ENCODE measurements at places on chromosomes 2 and 18.

DNA sequence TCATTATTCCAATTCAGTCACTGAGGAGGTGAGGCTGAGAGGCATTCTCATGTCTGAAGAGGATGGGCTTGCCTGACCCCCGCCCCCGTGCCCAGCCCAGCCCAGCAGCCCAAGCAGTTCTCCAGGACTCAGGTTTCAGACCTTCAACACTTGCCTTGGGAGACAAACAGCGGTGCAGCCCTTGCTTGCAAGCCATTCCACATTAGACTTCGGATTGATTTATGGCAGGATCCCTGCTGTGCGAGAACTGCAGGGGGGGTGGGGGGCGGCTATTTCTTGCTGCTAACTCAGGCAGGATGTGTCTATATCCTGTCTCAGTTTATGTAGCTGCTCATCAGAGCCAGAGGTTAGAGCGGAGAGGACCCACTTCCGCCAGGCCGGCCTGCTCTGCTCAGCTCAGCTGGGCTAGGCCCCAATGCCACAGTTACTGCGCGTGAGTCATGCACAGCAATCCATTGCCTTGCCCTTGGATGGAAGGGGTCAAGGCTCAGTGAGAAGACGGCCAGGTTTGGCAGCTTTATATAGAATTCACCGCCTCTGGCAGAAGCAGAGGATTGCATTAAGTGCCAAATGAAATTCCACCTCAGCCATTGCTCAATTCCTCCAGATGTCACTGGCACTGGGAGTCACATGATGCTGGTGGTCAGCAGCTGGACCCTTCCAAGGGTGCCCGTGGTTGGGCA is 1.8 kb downstream of the GYPC start:
- DNase-seq, result peak; percentile 76

GRCh38 chr2:20349513-20349921 is 1.1 kb downstream of the PUM2 start:
- DNase-seq, result no peak

DNA sequence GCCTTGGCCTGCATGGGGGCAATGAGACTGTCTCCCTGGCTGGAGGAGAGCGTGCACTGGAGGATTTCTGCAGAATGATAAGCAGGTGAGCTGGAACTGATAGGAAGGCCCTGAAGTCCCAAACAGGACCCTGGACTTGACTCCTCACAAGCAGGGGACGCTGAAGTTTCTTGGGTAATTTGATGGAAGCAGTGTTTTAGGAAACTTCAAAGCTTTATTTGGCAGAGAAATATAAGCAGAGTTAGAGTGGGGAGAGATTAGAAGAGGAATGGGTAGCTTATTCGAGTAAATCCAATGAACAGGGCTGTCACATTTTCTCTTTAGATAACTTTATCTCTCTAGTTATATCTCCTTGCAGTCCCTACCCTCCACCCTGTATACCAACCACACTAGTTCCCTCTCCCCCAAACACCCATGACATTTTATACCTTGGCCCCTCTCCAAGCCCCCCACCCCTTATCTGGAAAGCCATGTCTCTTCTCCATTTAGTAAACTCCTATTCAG is 73.6 kb upstream of the IGFBP5 start:
- no peak for DNase-seq

DNA sequence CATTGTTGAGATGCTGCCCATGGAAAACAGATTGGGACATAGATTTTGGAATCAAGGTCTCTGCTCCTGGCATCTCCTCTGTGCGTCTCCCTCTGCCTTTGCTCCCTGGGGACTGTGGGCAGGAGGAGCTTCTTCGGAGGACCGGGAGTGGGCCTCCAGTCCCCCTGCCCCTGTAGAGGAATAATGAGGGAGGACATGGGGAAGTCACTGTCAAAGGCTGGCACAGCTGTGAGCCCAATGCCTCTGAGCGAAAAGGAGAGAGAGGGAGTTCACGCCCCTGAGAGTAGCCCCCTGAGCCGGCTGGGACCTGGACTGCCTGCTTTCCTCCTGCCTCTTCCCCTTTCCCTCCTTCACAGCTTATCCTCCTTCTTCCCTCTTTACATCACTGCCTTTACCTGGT is 195.0 kb downstream of the LOXHD1 start:
- no peak for DNase-seq

DNA sequence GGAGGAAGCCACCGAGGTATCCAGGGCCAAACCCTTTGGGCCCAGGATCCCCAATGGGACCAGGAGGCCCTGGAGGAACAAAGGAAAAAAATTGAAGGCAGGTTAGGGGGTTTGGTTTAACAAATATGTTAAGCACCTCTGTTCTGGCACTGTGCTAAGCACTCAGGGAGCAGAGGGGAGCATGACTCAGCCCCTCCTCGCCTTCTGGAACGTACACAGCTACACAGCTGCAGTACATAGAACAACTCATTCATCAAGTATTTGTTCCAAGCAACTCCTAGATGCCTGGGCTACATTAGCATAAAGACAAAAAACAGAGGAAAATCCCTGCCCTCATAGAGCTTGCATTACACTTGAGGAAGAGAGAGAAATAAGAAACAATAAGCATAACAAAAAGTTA is 153.6 kb downstream of the COL4A4 start:
- no peak for DNase-seq

- no peak for DNase-seq
Observed at GRCh38 chr2:119744335-119744939, 15.3 kb upstream of the PTPN4 start.

- DNase-seq, result no peak
Observed at GRCh38 chr2:240369335-240369734, 66.1 kb upstream of the GPC1 start.

DNA sequence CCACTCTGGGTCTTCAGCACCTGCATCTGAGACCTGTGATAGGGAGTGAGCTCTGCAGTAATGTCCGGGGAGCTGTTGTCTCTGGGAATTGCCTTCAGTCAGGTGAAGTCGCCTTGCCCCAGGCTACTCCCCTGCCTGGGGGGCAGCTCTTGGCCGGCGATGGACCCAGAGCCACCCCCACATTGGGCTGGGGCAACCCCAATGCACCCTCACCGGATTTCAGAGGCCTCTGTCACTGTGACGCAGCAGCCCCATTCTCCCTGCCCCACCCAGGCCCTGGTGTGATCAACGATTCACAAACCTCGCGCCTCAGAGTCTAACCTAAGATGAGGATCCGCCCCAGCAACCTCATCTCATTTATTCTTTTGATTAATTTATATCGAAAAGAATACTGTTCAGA is 303.6 kb downstream of the NDUFA10 start:
- no peak for DNase-seq

- DNase-seq, result no peak
Observed at GRCh38 chr2:197191940-197192322, 118.6 kb downstream of the ANKRD44 start.

DNA sequence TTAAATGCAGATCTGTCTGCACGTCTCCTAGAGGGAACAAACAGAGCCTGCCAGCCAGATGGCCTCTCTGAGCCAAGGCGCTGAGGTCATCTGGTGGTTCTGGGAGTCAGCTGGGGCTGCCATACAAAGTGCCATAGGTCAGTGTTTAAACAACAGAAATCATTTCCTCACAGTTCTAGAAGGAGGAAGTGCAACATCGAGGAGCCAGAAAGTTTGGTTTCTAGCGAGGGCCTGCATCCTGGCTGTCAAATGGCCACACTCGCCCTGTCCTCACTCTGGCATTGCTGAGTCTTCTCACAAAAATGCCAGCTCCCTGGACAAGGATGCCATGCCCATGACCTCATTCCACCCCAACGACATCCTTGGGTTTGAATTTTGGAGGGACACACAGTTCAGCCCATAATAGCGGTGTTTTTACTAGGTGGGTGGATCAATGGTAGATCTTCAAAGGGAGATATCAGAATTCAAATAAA is 59.6 kb downstream of the MYT1L start:
- no peak for DNase-seq

GRCh38 chr2:222955008-222955407 is 94.2 kb downstream of the ACSL3 start:
- DNase-seq, result no peak

- DNase-seq, result no peak
Observed at GRCh38 chr18:35603528-35603927, 22.0 kb downstream of the GALNT1 start.

DNA sequence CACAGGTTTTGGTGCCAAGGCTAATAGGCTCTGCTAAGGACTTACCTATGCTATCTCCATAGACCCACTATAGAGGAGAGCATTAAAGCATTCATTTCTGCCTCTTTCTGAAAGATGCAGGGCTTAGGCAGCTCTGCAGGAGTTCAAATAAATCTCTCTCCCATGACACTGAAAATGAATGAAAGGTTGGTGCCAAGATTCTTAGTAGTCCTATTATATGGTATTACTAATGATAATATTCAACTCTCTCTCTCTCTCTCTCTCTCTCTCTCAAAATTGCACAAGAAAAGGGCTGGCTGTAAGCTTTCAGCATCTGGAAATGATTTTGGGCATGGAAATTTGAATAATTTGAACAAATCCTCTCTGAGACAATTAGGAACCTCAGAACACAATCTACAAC is 433.7 kb downstream of the MBD2 start:
- DNase-seq, result no peak

GRCh38 chr18:3389977-3390376 is 60.0 kb upstream of the TGIF1 start:
- DNase-seq, result no peak

DNA sequence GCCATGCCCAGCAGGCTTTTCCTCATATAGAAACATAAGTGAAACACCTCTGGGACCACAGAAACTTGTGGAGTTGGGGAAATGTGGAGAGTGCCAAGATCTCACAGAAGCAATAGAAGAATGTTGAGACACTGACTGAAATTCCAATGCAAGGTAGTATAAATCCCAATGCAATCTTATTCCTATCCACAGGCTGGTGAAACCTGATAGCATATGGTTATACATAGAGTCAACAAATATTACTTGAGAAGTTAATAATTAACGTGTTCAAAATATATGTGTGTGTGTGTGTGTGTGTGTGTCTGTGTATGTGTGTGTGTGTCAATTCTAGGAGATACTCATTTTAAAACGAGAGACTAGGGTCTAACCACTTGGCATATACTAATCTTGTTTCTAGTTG is 776.8 kb upstream of the ACVR2A start:
- DNase-seq, result no peak

All from GOT3 (cell line).